ENCODE measurements at places on chromosomes 4 and X.

DNA sequence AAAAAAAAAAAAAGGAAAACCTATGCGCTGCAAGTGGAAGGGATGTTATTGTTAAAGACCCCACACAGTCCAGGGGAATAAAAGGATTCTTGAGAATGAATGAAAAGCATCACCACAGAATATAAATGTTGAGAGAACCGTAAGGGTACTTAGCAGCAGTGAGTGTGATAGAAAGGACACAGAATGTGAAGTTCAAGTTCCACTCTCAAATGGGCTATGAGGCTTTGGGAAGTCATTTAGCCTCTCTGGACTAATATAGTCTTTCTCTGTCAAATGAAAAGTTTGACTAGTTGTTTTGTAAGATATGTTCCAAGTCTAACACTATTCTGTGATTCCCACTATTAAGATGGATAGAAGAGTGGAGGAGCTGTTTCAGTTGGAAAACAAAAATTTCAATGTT, 35.8 kb upstream of the MAML3 start:
- no peak for DNase-seq

- no peak for DNase-seq
Observed at GRCh38 chrX:103356130-103356798, at the start of gene TCEAL9. Gene TCEAL9, plus strand, starts transcription at chrX:103356506. Its CDS starts 1,179 bp downstream, at chrX:103357685.

- no peak for DNase-seq
Observed at GRCh38 chr4:2289955-2290333, 28.0 kb upstream of the MXD4 start.

- peak; percentile 64 for DNase-seq
Observed at GRCh38 chr4:102500696-102501446, at the start of gene NFKB1. Gene NFKB1, plus strand, starts transcription at chr4:102501359. Its CDS starts 24,160 bp downstream, at chr4:102525519.

GRCh38 chr4:38009421-38009820, 49.2 kb downstream of the PTTG2 start:
- DNase-seq = no peak

GRCh38 chr4:89509708-89510281, 202.2 kb upstream of the GPRIN3 start:
- DNase-seq = no peak

- no peak for DNase-seq
Observed at GRCh38 chr4:24605216-24605615, 20.9 kb upstream of the DHX15 start.

DNA sequence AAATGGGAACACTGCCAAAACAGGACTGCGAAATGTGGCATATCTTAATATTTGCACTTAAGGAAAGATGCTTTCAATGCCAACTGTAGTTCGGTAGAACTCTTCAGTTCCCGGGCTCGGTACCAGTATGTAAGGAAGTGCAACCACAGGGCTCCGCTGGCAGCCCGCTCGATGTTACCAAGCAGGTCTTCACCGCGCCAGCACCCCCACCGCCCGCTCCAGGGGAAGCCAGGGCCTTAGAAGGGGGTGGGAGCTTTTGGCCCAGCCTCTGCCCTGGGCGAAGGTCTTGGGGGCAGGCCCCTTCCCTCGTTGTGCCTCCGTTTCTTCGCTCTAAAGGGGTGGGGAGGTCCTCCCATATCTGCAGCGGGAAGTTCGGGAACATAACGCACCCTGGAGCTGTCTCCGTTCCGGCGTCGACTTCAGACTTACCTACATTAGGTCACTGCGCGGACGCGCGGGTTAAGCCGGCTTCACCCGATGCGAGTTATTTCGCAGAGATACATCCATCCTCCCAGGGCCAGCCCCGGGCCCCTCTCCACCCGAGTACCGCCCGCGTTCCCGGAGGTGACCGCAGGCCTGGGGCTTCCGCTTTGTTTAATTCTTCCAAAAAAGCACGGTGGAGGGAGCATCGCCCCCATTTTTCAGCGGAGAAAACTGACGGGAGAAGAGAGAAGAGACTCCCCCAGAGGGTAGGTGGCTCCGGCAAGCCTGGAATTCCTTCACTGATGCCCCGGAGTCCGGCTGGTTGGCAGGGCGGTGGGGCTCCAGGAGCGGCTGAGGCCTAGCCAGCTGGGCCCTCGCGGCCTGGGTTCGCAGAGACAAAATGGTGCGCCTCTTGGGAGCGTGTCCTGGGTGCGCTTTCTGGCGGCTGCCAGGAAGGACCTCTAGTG, 1.0 kb upstream of the HMX1 start:
- no peak for DNase-seq

GRCh38 chr4:102537269-102537668, 36.1 kb downstream of the NFKB1 start:
- no peak for DNase-seq

DNA sequence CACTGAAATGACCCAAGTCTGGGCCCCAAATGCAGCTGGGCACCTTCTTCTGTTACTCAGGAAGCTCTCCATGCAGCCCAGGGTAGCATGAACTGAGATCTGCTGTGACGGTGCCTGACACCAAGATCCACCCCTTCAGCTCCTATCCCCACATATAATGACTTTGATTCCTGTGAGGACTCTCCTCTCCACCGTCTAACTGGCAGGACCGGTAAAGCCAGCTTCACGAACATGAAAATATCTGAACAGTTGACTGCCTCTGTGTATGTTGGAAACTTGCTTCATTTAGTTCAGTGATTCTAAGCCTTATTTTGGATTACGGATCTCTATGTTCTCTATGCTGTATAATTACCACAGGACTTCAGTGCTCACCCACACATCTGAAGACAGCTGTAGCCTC, 115.5 kb upstream of the TMEM150C start:
- no peak for DNase-seq

GRCh38 chr4:61011051-61011450, 189.1 kb upstream of the ADGRL3 start:
- no peak for DNase-seq

DNA sequence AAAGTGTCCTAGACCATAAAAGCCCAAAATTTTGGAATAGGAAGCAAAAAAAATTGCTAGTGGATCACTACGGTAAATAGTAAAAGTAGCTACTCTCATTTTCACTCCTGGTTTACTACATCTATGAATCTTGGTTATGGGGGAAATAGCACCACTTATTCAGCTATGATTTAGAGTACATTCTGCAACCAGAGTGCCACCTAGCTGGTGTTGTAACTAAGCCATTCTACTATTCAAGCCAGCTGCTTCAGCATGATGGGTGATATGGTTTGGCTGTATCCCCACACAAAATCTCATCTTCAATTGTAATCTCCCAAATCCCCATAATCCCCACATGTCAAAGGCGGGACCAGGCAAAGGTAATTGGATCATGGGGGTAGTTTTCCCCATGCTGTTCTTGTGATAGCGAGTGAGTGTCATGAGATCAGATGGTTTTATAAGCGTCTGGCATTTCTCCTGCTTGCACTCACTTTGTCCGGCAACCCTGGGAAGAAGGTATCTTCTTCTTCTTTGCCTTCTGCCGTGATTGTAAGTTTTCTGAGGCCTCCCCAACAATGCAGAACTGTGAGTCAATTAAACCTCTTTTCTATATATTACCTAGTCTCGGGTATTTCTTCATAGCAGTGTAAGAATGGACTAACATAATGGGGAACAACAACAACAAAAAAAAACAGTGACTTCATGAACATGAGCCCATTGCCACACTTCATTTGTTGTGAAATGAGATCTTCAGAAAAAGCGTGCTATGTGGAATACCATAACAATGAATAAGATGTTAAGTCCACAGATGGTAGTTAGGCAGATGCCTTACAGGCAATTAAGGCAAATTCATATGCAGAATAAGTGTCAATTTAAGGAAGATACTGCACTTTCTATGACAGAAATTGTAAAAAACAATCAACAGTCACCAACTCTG, 280.1 kb downstream of the PABPC4L start:
- DNase-seq = no peak

DNA sequence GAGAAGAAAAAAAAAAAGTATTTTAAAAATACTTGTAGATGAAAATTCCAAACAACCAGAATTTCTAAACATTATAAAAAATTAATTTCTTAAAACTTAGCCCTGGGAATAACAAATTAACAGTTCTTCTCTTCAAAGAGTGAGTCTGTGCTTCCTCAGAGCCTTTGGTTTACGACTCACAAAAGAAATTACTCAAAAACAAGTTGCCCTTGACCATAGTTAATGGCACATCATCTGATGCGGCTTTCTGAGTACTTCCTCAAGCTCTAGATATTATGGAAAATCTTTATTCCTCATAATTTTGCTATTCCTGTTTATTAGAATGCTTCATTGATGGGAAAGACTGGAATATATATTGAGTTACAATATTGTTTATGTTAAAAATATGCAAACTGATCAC, 23.7 kb downstream of the TAPT1 start:
- DNase-seq = no peak

DNA sequence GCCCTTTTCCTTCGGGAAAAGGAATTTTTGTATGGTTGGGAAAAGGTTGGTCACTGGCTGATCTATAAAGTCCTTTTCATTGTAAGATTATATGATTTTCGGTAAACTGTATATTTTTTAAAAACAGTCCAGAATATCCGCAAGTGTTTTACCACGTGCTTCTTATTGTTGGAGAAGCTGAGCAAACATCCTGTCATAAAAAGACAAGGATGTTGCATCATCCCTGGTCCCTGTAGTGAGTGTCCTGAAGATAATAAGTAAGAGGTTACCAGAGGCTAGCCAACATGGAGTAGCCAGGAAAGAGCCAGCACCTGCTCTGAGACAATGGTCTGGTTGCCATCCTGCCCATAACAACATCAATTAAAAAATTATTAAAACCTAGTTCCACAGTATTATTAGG, 5.1 kb downstream of the CXCL9 start:
- DNase-seq = no peak

GRCh38 chr4:151045907-151046306, 30.8 kb upstream of the LRBA start:
- no peak for DNase-seq

GRCh38 chr4:131044368-131044767, 1948.4 kb downstream of the C4orf33 start:
- no peak for DNase-seq

DNA sequence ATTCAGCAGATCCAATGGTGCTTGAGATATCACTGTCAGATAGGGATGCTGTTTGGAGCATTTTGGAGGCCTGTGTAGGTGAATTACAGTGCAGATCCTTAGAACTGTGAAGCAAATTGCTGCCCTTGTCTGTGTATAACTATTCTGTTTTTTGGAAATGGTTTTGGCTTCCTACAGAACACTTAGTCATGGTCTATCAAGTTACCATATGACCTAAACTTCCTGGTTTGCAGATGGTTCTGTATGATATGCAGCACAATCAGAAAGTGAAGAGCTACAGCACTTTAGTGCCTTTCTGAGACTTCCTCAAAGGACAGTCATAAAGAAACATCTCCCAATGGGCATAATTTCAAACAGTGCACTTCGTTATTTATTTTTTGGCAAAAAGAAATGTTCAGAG, 688.6 kb downstream of the SH3BGRL start:
- DNase-seq = no peak

DNA sequence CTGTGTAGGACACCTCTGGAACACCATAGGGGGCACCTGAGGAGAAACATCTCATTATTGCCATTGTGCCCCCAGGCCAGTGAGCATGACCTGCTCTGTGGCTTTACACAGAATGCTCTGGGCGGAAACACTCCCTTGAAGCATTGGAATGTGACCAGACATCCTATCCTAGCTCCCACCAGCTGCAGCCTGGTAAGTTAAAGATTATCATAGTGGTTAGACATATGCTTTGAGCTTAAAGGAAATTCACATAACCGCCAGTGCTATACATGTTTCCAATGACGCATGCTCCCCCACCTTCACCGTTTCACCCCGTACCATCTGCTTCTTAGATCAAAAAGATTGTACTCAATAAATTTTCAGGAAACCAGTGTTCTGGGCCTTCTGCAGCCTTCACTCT, 217.7 kb upstream of the CENPE start:
- no peak for DNase-seq

DNA sequence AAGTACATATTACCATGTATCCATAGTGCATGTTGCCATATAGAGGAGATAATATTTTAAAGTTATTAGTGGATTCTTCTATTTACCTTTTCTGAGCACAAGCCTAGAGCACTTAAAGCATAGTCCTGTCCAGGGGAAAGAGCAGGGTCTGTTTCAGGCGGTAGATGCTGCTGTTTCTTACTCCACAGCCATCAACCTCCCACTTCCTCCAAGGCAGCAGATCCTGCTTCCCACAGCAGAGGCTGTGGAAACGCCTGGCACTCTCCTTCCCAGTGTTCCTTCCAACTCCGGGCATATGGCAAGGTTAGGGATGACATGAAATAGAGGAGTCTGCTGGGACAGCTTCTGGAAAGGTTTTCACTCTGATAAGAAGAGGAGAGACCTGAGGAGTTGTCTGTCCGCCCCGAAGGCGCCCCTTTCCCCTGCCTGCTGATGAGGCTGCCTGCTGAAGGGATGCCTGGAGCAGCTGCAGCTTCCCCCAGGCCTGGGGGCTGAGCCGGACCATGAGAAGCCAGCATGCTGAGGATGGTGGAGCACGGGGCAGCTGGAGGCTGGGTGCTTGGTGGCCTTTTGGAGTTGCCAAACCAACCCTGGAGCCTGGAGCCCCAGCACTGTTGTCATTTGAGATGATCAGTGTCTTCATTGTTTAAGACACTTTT, 43.9 kb upstream of the SLC25A4 start:
- no peak for DNase-seq

- no peak for DNase-seq
Observed at GRCh38 chr4:166078955-166079354, 205.9 kb downstream of the TLL1 start.

- peak; percentile 25 for DNase-seq
Observed at GRCh38 chr4:54683616-54684346, 26.0 kb downstream of the KIT start.

- no peak for DNase-seq
Observed at GRCh38 chr4:169100670-169101101, 90.6 kb upstream of the CBR4 start.

GRCh38 chr4:55351824-55352223, 5.8 kb downstream of the SRD5A3 start:
- no peak for DNase-seq

GRCh38 chr4:126907389-126907788, 725.4 kb upstream of the INTU start:
- DNase-seq = no peak

Measured in activated effector memory CD4-positive, alpha-beta T cell treated with Interleukin-2 at 50 U/mL for 16 hours (primary cell).